ENCODE measurements at places on chromosomes 1 and 21. TPM values are rescaled to one million over a fixed set of nuclear protein-coding genes. Genes with fewer than 3 reads are reported as not detected.

GRCh38 chr1:220375715-220376114, 103.5 kb upstream of the RAB3GAP2 start:
- DNase-seq: no peak

GRCh38 chr1:40736085-40736531, 44.6 kb downstream of the NFYC start:
- DNase-seq: peak; percentile 55

GRCh38 chr21:25887166-25887565, 152.4 kb downstream of the GABPA start:
- DNase-seq: no peak

MAP10 gene
- 1.3 TPM for total RNA-seq

RNF2 gene
- 25.3 TPM for total RNA-seq

TM2D1 gene
- total RNA-seq: 68.3 TPM

GRCh38 chr1:153260585-153261280, 1.2 kb downstream of the LORICRIN start:
- no peak for DNase-seq

GRCh38 chr1:90534116-90534515, 183.0 kb downstream of the BARHL2 start:
- no peak for DNase-seq

NCDN gene
- 23.4 TPM for total RNA-seq

DNA sequence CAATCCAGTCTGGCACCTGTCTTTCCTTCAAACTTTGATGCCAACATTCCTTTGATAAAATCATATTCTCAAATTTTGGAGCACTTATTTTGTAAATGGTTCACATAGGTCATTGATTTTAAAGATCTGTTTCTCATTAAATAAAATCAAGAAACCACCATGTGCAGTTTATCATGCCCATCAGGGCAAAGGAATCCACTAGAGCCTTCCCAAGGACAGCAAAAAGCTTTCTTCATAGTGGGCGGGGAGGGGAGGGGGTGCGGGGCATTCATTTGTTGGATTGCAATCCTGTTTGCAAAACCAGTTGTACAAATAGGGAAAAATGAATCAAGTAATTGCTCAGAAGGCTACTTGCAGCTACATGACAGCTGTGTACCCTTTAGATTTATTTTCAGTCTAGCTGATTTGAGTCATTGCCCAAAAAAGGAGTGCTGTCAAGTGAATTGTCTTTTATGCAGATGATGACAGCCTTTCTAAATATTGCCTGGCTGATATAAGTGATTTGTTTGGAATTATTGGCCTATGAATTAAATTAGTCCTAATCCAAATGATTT, 23.0 kb downstream of the LRRC8B start:
- DNase-seq: no peak

CTSS gene
- 137 TPM for total RNA-seq

- no peak for DNase-seq
These were observed 23.1 kb upstream of the MYSM1 start for GRCh38 chr1:58722967-58723366.

OLFML3 gene
- 8.6 TPM for total RNA-seq

DNAI4 gene
- 2.2 TPM for total RNA-seq

DNA sequence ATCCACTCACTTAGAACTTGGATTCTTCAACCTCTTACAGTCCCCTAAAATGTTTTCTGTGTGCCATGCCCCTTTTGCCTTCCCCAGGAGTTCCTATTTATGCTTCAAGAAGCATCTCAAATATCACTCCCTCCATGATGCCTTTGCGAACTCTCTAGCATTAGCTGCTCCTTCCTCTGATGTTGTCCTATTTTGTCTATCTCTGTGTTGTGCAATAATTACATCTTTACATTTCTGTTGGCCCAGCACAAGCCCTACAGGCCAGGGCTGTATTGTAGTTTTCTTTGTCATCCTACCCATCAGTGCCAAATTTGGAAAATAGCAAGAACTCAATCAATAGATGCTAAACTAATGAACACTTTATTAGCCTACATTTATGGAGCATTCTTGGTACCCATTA, 125.8 kb downstream of the ST6GALNAC5 start:
- no peak for DNase-seq

- DNase-seq: no peak
These were observed 10.6 kb downstream of the COL16A1 start for GRCh38 chr1:31693231-31693630.

DNA sequence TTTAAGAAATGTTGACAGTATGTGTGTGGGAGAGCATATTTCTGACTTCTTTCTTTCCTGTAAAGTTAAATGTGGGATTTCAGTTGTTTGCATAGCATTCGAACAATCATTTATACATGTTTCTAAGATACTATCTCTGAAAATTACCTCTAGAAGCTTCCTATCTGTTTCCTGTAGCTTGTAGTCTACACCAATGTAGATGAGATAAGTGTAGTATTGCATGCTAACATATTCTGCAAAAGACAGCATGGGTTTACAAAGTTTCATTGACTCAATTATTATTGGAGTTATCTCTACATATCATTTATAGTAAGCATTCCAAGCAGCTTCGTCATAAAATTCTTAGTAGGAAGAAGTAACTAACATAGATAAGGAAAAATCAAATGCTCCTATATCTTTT, 98.9 kb upstream of the DPYD start:
- DNase-seq: no peak
